NCI-H187 treated with DMSO at 0.1 percent for 48 hours (cell line): ENCODE measurements at places on chromosomes 13 and 19.

DNA sequence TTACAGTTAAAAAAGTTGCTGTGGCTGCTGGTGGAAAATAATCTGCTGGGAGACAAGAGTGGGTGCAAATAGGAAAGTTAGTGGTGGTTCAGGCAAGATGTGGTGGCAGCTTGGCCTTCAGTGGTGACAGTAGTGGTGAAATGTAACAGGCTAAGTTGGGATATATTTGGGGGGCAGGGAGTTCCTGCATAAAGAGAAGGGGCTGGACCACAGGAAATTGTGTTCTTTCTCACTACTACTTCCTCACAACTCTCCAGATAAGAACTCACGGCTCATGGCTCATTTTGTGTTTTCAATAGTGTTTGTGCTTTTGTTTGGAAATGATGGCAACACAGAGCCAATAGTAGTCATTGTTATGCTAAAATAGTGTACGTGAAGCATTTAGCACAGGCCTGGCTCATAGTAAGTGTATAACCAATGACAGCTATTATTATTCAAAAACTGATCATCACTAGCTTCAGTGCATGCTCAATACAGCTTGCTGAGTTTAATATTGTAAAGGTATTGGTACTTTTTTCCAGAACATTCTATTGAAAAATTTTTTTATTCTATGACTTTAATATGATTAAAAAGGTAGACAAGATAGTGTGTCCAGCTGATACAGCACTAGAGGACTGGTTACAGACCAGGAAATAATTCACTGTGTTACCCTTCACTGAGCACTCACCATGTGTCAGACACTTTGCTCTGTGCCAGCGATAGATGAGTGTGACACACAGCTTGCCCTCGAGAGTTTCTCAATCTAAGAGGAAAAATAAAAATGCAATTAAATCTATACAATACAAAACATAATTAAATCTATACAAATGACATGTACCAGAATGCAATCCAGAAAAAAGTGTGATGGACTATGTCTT, 209.8 kb downstream of the POU4F1 start:
- no peak for DNase-seq

DNA sequence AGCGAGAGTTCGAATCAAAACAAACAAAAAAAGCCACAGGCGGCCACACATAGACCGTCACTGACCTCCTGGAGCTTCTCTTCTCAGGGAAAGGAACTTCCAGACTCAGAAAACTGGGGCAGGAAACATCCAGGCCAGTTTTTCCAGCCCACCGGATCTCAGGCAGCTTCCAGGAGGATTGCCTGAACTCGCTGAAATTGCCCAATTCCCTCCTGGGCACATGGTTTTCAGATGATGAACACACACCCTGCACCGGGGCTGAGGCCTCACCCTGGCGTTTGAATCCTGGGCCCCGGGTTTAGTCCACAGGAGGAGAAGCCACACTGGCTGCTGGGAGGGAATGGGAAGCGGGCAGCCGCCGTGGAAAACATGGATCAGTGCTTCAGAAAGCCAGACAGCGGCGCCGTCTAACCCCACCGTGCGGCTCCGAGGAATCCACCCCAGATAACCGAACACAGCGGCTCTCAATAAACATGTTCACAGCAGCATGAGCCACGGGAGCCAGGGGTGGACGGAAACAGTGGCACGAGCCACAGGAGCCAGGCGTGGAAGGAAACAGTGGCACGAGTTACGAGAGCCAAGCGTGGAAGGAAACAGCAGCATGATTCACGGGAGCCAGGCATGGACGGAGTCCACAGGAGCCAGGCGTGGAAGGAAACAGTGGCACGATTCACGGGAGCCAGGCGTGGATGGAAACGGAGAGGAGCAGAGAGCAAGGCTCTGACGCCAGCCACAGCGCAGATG, 18.2 kb upstream of the PTBP1 start:
- DNase-seq = no peak

DNA sequence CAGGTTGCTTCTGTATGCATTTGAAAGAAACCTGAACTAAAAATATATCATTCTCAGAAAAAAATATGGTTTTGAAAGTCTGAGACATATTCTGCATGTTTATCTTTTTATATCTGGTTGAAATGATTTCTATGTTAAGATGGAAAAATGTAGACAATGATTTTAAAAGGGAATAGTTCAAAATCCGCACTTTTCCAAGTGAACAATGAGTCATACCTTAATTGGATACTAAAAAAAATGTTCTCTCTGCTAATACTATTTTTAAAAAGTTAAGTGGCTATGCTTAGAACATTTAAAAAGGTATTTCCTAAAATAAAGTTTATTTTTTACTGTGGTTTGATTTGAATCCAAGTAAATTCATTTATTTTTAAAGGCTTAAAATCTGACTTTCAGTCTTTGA, 801.4 kb downstream of the SLITRK6 start:
- no peak for DNase-seq

DNA sequence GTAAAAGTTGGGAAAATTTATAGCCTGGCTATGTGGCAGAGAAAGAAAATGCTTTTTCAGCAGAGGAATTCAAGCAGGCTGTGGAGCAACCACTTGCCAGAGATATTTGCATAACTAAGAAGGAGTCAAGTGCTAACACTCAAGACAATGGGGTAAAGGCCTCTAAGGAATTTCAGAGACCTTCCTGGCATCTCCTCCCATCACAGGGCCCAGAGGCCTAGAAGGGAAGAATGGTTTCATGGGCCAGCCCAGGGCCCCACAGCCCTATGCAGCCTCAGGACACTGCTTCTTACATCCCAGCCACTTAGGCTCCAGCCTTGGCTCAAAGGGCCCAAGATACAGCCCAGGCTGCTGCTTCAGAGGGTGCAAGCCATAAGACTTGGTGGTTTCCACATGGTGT, 14.3 kb downstream of the SLC15A1 start:
- no peak for DNase-seq

- DNase-seq = no peak
Observed at GRCh38 chr19:29119590-29119989, 93.4 kb downstream of the UQCRFS1 start.

DNA sequence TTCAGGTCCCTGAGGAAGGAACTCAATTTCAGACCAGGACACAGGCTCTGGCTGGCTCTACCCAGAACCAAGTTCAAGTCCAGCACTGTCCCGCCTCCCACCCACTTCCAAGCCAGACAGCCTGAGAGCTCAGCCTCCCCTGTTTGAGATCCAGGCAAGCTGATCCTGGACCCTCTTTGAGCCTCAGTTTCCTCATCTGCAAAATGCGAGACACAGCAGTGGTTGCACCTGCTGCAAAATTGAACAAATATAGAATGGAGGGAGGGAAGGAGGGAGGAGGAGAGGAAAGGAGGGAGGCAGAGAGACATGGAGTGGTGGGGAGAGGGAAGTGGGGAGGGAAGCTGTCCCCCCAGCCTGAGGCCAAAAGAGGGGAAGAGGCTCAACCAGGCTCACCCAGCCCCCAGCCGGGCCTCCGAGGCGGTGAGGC, 751 bp downstream of the TMEM221 start:
- no peak for DNase-seq

GRCh38 chr13:22648320-22648801, 532.4 kb upstream of the SGCG start:
- DNase-seq = no peak

DNA sequence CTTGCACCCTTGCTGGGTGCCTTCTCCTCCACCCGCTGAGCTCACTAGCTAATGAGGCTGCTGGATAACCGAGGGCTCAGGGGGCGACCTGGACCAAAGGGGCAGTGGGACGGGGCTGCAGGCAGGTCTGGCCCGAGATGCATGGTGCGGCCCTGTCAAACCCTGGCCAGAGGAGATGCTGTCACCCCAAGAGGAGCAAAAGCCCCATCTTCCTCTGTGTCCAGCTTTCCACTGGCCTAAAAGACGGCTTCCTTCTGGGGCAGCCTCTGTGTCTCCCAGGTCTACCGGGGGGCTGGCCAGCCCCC, 261.8 kb downstream of the TBC1D4 start:
- DNase-seq = no peak

DNA sequence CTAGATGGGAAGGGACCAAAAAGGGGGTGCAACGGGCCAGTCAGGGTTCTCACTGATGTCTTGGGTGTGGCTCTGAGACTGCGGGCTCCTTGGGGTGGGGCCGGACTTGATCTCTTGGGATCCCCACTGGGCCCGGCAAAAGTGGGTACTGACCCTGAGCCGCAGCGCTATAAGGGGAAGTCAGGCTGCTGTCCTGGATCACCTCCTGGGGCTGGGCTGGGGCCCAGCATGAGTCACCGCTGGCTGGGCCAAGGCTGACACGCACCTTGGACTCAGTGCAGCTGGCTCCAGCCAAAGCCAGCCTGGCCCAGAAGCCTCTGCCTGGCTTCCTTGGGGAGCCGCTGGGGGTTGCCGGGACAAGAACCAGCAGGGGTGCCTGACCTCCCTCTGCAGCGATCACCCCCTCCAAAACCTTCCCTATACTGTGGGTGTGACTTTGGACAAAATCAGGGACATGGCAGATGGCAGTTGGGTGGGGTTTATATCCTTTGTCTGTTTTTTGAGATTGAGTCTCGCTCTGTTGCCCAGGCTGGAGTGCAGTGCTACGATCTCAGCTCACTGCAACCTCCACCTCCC, 617 bp upstream of the IQCN start:
- no peak for DNase-seq
